Muscle of arm (tissue), 14 donors: ENCODE measurements at places on chromosomes 4 and X. TPM values are rescaled to one million over a fixed set of nuclear protein-coding genes. Genes with fewer than 3 reads are reported as not detected.

DNA sequence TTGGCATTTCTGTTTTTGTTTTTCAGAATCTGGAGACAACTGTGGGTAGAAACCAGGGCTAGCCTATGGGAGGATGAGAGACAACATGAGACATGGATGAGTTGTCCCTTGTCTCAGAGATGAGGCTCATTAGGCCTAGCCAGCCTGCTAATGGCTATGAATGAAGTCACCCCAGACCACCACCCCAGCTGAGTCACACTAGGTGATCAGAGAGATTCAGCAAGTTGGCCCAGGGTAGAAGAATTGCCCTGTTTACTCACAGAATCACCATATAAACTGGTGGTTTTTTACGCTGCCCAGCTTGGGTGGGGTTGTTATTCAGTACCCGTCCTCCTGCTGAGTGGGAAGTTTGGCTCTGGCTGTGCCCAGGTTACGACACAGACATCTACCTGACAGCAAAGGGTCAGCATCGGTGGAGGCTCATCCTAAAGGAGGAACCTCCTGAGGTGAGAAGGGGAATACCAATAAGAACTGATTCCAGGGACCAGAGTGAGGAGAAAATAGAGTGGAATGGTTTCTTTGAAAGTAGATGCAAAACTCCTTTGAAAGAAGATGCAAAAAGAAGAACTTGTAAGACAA lies 17.2 kb upstream of the ARSJ start:
- DNase-seq = no peak

GRCh38 chr4:73703320-73703719 lies 37.0 kb upstream of the CXCL8 start:
- DNase-seq = no peak

- DNase-seq = no peak
Measured at GRCh38 chrX:131331152-131331551, 42.0 kb upstream of the IGSF1 start.

The CHIC1 gene
- 12.1 TPM for polyA plus RNA-seq

- no peak for DNase-seq
Measured at GRCh38 chr4:139825523-139826014, 159.9 kb downstream of the MGST2 start.

GRCh38 chrX:150698981-150699380 lies 5.8 kb downstream of the MTMR1 start:
- DNase-seq = no peak

DNA sequence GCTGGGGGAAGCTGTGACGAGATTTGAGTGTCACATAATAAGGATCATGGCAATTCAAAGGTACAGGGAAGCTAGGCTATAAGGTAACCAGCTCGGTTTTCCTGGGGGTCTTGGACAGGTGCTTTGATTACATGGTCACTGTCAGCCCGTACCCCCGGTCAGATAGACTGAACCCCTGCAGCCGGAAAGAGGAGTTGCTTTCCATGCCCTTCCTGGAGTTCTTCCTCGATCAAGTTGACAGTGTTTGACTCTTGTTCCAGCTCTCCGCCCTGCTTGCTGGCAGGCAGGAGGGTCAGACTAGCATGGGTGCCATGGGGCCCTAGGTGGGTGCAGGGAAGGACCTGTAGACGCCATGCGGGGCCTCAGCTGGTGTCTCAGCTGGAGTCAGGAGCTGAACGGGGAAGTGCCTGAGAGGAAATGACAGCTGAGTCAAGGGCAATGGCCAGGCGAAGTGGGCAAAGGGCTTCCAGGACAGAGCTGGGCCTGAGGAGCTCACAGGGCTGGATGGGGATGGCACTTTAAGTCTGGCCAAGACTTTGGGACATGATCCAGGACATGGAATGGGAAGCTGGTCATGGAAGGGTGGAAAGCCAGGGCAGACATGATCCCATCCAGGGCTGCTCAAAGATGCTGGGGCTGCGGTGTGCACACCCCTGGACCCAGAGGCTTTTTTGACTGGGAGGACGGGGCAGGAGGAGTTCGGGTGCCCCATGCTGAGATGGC lies 1.6 kb downstream of the TMEM187 start:
- no peak for DNase-seq

DNA sequence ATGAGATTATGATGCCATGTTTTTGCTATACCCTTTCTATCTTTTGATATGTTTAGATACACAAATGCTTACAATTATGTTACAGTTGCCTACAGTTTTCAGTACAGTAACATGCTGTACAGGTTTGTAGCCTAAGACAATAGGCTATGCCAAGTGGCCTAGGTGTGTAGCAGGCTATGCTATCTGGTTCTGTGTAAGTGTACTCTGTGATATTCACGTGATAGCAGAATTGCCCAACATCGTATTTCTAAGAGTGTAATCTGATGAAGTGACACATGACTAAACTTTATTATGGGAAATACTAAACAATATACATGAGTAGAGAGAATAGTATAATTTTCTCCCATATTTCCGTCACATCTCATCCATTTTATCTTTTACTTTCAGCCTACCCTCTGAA lies 97.0 kb downstream of the CLDN22 start:
- no peak for DNase-seq

DNA sequence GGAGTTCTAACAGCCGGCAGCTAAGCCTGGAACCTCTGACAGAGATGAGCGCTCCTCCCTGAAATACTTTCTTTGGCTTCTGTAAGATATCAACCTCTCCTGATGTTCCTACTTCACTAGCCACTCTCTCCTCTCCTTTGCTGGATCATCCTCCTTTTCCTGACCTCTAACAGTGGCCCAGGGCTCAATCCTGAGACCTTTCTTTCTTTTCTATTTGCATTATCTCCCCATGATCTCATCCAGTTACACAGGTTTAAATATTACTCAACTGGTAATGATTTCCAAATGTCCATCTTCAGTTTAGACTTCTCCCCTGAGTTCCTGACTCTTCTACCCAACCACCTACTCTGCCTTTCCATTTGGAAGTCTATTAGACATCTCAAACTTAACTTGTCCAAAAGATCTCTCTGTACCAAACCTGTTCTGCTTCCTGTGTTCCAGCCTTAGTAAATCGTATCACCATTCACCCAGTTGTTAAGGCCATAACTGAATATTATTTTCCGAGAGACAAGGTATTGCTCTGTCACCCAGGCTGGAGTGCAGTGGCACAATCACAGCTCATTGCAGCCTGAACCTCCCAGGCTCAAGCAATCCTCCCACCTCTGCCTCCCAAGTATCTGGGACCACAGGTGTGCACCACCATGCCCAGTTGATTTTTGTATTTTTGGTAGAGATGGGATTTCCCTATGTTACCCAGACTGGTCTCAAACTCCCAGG lies 41.1 kb downstream of the RFC1 start:
- DNase-seq = no peak

DNA sequence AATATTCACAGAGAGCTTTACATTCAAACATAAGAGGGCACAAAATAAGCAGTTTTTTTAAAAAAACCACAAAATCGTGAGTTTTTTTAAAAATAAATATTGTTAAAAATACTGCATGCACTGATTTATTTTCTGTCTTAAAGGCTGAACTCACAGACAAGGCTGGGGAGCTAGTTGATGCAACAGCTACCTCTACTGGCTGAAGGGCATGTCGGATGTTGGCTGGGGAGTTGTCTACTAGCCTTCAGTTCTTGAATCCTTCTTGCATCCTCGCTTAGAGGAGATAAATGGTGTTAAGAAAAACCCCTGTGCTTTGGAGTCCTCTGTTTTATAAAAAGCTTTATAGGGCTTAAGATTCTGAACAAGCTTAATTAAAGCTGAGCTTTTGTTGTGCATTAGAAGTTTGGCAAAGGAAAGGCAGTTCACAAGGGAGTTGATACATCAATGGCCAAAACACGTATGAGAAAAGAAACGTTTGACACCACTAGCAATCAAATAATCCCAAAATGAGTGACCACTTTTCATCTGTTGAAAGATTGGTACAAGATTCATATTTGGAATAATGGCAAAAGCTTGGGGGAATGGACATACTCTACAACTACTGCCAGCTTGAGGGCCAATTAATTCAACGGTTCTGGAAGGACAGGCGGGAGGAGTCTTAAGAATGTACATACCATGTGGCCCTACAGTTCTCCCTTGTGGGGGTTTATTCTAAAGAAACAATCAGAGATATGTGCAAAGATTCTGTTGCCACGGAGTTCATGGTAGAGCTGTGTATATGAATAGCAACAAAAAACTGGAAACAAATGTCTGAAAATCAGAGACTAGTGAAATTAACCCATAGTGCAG lies 94.7 kb downstream of the SEL1L3 start:
- peak; percentile 79 for DNase-seq

DNA sequence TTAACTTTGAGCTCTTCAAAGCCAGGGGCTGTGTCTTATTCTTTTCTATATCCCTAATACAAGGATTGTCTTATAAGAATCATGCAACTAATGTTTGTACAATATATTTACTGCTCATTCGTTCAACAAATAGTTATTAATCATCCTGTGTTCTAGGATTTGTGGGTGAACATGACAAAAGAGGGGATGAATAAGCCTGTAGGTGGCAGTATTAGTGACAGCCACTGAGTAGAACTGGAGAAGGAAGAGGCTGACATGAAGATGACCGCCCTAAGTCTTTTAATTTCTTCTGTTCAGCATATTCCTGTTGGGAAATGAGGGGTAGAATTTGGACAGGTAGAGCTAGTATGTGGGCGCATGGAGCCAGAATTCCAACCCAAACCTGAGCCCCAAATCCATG lies 11.9 kb upstream of the LINC00632 start:
- DNase-seq = no peak

- no peak for DNase-seq
Measured at GRCh38 chr4:69818060-69818639, 41.8 kb downstream of the SULT1E1 start.

DNA sequence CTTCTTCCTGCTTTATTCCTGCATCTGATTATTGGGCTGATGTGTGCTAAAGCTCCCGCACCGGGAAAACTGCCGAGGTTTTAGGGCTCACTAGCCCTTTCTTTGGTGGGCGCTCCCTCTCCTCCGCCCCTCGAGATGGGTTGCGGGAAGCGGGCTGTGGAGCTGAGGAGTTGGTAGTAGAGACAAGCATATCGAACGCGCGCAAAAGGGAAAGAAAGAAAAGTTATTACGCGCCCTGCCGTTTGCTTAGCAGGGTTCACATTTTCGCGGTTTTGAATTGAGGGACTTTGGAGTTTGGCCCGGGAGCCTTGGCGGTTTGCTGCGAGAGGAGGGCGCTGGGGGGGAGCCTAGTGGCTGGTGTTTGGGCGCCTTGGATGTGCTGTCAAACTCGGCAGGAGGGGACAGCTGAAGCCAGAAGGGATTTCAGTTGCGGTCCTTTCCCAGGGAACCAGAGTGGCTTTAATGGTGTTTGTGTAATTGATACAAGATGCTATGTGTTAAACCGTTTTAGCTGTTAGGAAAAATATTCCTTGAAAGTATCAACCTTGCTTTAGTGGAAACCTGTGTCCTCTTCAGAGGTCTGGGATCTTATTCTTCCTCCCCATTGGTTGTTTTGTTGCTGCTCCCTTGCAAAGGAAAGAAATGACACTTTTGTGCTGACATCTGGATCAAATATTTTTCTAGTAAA lies 1.1 kb downstream of the GAB1 start:
- peak; percentile 77 for DNase-seq

DNA sequence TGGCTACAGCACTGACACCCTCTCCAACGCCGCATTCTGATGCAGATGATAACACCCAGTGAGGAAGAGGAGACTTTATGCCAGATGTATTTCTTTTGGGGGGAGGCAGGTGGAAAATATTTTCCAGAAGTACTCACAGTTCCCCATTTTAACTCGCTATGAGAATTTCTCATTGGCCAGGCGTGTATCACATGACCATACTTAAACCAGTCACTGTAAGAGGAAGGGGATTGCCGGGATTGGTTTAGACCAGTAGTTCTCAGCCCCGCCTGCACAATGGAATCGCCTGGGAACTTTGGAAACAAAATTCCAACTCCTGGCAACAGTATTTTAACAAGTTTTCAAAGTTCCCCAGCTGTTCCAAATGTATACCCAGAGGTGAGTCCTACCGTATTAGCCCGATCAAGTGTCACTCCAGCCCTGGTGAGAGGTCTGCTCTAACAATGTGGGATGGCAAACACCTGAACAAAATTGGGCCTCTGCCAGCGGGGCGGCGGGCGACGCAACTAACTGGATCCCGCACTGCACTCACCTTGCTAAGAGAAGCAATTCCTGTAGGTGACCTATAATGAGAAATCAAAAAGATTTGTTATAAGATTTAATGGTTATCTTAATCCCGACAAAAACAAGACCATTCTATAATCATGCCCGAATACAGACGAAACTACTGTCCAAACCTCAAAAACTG lies 2.9 kb upstream of the MSL3 start:
- DNase-seq = no peak
